ENCODE measurements at places on chromosomes 7 and 10. TPM values are rescaled to one million over a fixed set of nuclear protein-coding genes. Genes with fewer than 3 reads are reported as not detected.

DNA sequence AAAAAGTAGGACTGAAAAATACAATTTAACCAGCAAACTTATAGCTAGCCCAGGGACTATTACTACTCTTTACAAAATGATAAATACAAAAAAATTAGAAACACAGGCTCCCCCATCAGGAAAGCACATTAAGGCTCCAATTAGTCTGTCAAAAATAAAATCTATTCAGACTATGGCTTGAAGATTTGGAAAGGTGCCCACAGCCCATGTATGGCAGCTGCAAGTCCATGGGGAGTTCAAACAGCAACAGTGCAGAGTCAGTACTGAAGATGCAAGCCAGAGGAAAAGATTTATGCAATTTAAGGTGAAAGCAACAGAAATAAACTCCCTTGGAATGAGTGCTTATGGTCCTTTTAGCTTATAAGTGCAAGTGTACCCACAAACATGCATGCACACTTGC is 29.7 kb downstream of the IMMP2L start:
- DNase-seq = no peak

- DNase-seq = no peak
Observed at GRCh38 chr7:325051-325798, 35.3 kb downstream of the FOXL3 start.

DNA sequence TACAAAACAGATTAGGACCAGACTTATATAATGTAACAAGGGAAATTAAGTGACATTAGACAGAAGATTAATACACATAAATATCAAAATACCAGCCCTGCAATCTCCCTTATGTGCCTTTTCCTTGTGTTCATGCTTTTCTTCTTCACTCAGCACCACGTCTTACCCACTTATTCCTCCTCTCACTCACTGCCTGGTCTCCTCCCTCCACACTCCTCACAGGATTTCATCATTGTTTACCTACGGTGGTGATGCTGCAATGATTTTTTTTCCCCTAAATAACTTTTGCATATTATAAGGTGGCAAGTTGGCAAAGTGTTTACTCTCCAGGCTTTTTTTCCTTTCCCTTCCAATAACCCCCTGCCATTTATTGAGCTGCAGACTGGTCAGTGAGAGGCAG is 203.2 kb downstream of the PCLO start:
- no peak for DNase-seq

- DNase-seq = peak; percentile 64
Observed at GRCh38 chr10:122276611-122277208, 5.6 kb downstream of the BTBD16 start.

The NRG3 gene
- total RNA-seq = not detected

The ZDHHC16 gene
- 48.4 TPM for total RNA-seq

DNA sequence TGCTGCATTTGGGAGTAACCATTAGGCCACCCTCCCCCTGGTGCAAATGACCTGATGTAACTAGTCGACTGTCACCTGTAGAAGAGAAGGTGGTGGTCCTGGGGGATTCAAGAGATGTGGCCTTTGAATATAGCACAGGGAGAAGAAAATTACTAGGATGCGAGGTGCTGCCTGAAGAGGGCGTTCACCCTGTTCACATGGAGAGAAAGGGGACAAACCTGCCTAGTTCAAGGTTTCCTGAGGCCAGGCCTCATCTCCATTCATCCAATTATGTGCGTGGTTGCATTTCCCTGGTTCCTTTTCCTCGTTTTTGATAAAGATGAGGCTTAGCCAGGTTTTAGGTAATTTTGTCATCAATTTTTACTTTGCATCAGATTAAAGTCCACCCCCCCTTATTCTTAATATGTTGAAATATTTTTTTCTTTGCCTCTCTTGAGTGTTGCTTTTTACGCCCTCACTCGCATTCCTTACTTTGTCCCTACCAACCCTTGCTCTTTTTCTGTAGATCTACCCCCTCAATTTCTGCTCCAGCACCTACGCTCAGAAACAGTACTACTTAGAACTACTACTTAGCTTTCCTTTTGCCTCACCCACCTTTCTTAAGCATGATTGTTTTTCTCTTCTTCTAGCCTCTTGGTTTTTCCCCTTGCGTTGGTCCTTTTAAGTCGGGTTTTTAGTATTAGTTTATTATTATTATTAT is 13.7 kb downstream of the CLCN1 start:
- DNase-seq = no peak

DNA sequence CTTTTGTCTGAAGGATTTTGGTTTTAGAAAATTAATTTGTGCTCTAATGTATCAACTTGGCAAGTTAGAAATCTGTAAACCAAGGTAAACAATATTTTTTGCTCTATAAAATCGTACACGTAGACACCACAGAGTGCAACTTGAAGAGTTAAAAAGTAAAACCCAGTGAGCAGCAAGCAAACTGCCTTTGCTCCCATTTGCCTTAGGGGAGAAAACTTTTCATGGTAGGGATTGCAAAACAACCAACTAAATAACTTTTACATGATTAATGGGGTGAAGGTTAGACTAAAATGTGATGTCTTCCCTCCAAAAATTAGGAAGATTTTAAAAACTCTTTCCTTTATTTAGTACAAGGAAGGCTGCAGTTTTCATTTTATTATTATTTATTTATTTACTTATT is 224.2 kb upstream of the LYZL1 start:
- no peak for DNase-seq

DNA sequence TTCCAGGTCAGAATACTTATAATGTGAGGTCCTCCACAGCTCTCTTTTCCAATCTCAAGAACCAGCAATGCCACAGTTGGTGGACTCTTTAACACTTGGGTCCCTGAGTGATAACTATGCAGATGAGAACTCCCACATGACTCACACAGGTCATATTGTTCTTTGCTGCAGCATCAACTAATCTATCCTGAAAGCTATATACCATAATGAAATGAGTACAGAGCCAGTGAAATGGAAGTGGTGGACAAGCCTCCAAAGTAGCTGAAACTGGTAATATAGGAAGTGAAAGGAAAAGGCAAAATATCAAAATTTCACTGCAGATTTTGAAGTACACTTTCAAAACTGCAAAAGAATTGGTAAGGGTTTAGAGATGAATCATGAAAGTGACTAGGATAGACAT is 45.6 kb downstream of the SORCS1 start:
- DNase-seq = no peak

DNA sequence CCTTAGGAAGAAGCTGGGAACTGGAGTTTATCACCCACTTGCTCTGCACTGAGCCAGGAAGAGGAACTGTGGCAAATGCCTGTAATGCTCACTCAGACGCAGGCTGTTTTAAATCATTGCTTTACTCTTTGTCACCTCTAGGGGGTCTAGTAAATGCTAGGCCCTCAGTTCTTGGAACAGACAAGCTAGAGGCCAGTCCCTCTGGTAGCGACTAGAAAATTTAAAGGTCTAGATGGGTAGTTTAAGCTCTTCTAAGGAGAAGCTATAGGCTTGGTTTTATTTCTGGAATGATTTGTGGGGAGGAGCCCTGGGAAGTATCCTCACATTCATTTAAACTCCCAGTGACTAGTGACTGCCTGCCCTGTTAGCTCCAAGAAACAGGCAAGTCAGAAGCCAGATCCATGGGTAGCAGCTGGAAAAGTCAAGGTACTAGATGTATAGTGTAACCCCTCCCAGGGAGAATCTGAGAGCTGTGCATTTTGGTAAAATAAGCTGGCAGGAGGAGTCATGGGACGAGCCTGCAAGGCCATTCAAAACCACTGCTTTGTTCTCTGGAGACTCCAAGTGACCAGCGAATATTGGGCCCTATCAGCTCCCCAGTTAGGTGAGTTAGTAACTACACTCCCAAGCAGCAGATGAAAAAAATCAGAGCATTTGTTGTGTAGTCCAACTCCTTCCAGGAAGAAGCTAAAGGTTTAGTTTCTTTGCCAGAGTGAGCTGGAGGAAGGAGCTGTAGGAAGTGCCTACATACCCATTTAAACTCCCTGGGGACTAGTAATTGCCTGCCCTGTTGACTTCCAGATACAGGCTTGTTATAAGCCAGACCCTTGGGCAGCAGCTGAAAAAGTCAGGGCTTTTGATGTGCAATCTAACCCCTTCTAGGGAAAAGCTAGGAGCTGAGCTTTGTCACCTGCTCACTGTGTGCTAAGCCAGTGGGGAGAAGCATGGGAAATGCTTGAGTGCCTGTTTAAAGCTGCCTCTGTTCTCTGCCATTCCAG is 68.9 kb downstream of the DYNC1I1 start:
- peak; percentile 42 for DNase-seq

The SPDYE2 gene
- total RNA-seq = not detected

DNA sequence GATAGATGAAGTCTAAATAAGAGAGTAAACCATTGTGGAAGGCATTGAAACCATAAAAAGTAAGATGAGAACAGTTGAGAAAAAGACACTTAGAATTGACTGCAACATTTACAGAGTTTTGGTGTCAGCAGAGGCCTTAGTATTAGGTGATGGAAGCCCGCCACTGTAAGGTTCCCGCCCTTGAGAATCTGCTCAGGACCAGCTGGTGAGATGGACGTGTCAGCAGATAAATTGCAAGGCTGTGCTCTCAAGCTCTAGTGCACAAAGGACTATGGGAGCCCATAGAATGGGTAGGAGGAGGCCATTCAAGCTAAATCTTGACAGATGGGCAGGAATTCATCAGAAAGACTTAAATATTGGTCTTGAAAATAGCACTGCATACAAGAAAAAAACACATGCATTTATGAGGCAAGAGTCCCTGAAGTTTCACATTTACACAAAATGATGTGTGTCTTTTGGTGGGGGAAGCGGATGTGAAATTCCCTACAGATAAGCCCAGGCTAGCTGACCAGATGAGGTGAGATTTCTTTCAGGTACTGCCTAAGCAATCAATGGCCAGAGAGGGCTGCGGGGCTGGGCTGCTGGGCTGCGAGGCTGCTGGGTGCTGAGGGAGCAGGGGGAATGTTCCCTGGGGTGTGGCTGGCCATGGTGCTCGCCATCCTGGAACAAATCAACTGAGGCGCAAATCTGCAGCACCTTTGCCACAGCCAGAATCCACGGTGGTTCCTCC is 42.5 kb downstream of the SYPL1 start:
- DNase-seq = no peak

GRCh38 chr7:95811846-95812445 is 39.6 kb downstream of the DYNC1I1 start:
- no peak for DNase-seq

DNA sequence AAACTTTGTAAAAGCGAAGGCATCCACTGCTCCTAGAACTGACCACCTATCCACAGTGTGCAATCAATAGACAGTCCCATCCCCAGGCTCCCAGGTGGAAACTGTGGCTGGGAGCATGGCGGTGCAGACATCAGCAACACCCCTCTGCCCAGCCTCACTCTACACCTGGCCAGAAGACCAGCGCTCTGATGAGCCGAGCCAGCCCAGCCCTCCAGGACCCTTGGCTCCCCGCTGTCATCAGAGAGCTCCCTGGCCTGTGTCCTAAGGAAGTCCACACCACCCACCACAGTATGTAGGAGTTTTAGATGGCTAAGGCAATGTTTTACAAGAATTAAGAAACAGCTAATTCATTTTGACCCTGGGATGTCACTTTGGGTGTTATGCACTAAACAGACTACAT is 81.0 kb downstream of the VOPP1 start:
- no peak for DNase-seq

GRCh38 chr10:13894412-13895093 is 307.8 kb downstream of the PRPF18 start:
- DNase-seq = no peak

The CHST15 gene
- not detected for total RNA-seq

The GRM8 gene
- total RNA-seq = not detected

The UTF1 gene
- total RNA-seq = not detected

The EPHB6 gene
- total RNA-seq = 45.9 TPM

GRCh38 chr7:47335557-47336471 is 246.1 kb downstream of the TNS3 start:
- no peak for DNase-seq

GRCh38 chr10:30784897-30785605 is 155.5 kb upstream of the LYZL2 start:
- no peak for DNase-seq

GRCh38 chr10:121921238-121921931 is 6.4 kb downstream of the ATE1 start:
- no peak for DNase-seq

Measured in HT-29 (cell line).